CD4-positive, alpha-beta T cell treated with Interleukin-17A for 4 hours (primary cell): ENCODE measurements at places on chromosomes 11 and 22.

DNA sequence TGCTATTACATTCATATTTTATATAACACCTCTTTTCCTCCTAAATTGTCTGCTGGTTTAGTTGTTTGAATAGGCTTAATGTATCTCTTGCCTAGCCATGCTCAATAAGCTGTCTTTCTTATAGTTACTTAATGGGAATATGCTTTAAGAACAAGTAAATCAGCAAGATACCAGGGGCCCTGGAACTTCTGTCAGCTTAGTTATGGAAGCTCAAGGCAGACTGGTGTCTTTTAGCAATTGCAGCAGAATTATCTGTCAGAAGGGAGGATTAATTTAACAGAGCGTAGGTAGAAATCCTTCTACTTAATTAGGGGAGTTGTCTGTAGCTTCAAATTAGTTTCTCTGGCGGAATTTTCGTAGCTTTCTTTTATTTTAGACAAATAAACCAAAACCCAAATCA lies 94.9 kb downstream of the C11orf91 start:
- DNase-seq = no peak

DNA sequence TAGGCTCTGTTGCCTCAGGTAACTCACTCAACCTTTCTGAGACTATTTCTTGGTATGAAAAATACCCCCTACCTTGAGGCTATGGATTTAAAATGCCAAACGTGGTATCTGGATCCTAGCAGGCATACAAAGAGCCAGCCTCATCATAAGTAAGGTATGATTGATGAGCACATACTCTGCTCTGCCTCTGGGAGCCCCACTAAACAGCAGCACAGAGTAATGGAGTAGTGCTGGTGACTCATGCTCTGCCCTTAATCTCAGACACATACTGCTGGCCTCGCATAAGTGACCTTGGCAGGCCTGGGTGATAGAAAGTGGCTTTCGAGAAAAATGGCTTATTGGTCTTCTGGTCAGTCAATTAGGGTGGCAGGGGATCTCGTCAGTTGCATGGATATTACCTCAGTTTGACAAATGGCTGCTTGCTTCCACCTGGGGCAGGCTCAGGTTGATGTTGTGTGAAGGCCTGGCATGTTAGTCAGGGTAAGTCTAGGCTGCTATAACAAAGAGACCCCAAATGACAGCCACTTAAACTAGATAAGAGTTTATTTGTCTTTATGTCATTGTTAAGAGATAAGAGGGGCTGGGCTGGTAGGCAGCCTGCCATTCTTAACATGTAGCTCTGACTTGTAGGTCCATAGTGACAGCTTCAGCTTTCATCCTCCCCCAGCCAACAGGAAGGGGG lies 15.2 kb upstream of the SLC6A5 start:
- no peak for DNase-seq

- DNase-seq = no peak
Measured at GRCh38 chr11:125088576-125089455, 22.6 kb downstream of the TMEM218 start.

DNA sequence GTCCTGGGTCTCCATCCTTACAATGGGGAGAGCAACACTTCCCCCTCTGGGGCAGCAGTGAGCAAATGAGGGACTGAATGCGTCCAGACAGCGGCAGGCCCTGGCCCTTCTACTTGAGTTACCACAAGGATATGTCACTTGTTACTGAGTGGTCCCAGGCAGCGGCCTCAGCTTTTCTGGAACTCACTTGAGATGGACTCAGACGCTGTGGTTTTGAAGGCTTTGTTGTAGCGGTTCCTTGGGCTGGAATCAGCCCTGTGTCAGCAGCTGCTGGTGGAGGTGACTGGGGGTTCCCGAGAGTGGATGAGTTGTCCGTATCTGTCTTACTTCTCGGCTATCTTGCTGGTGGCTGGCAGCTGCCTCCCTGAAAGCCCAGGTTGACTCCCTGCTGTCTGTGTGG lies 77.0 kb downstream of the MICAL2 start:
- no peak for DNase-seq

DNA sequence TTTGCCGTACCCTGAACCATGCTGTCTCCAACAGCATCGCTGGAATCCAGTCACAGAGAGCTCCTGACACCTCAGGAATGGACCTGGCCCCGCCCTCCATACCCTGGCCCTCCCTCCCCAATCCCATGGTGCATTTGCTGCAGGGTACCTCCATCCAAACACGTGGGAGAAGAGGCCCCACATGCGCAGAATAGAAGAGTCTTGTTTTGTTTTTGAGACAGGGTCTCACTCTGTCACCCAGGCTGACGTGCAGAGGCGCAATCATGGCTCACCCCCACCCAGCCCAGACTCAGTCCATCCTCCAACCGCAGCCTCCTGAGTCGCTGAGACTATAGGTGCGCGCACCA lies 2.3 kb upstream of the PNPLA2 start:
- no peak for DNase-seq

DNA sequence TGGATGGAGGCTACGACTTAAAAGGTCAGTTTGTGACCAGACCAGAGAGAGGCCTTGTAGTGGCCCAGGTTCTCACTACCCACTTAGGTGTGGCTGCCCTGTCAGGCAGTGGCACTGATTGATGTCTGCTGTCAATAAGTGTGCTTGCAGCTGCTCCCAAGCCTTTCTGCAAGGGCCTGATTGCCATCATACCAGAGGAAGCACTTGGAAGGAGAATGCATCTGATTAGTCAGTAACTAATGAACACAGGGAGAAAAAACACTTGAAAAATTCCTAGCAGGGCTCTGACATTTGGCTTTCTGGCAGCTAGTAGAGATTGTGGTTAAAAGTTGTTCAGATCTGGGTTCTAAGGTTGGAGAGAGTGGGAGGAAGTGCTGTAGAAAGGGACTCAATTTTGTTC lies 107.5 kb downstream of the NAV2 start:
- no peak for DNase-seq

- no peak for DNase-seq
Measured at GRCh38 chr11:120500414-120501071, 11.0 kb upstream of the GRIK4 start.

DNA sequence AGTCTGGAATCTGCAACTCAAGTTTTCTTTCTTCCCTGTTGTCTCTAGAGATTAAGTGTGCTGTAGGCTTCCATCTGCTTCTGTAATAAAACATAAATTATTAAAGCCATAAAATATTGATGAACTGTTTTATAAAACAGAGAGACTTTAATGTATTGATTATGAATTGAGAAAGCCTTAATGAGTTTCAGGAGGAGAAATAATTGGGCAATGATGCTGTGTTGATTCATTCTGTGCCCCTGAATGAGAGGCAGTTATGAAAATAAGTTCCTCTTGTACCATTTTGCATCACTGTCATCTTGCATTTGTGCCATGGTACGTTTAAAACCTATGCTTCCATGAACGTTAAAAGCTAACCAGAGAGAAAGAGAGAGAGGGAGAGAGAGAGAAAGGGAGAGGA lies 194.1 kb upstream of the LARGE1 start:
- DNase-seq = no peak

- no peak for DNase-seq
Measured at GRCh38 chr22:21069375-21069774, 23.6 kb downstream of the LRRC74B start.

- peak; percentile 86 for DNase-seq
Measured at GRCh38 chr11:118691926-118692830, 12.7 kb upstream of the TREH start.

GRCh38 chr11:76615950-76616349 lies 54.6 kb downstream of the LRRC32 start:
- DNase-seq = no peak

DNA sequence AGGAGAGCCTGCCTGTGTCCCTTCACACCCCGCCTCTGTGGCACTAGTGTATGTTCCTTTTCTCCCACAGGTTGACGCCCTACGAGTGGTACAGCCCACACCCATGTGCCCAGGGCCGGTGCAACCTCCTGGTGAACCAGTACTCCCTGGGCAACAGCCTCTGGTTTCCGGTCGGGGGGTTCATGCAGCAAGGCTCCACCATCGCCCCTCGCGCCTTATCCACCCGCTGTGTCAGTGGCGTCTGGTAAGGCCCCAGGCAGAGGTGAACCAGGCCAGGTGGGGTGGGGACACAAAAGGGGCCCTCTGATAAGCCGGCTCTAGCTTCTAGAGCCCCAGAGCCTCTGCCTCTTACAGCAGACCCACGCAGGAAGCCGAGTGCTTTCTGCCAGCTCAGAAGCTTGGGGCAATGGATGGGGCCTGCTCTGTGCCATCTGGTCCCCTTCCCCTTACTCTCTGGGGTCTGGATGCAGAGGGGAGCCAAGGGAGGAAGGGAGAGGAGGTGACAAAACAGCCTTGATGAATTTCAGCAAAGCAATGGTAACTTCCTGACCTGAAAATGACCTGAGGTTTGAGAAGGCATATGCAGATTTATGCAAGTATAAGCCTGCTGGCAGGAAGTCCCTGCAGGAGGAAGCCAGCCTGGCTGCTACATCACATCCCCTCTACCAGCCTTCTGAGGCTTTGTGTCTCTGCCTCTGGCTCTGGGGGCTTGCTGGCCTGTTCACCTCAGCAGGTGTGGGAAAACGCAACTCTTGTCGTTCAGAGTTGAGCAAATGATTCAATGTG lies 67.0 kb upstream of the TBCEL start:
- peak; percentile 25 for DNase-seq

DNA sequence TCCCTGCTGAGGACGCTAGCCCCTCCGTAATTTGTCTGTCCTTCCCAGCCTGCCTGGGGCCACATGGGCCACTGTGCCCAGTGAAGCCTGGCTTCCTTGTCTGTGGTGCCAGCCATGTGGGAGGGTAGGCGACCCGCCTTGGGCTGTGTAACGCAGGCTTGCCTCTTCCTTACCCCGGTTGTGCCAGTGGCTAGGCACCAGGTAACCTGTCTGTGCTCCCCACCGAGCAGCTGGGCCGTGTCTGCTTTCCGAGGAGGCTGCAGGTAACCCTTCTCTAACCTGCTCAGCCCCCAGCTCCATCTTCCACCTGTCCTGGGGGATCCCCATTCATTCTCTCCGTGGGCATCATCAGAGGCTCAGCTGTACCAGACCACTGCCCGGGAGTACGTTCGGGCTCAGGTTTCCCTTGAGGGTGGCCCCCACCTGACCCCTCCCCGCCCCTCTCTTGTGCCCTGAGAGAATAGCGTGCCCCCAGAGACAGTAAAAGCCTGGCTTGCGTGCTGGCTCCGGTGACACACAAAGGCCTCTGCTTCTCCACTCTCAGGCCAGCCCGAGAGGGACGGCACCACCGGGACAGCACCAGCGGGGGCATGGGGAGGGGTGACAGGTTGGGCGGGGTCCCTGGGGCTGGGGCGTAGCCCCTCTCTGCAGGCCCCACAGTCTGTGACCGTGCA lies 79.1 kb downstream of the CDKN1C start:
- DNase-seq = no peak

GRCh38 chr22:45776313-45776585 lies 104.6 kb downstream of the ATXN10 start:
- no peak for DNase-seq

DNA sequence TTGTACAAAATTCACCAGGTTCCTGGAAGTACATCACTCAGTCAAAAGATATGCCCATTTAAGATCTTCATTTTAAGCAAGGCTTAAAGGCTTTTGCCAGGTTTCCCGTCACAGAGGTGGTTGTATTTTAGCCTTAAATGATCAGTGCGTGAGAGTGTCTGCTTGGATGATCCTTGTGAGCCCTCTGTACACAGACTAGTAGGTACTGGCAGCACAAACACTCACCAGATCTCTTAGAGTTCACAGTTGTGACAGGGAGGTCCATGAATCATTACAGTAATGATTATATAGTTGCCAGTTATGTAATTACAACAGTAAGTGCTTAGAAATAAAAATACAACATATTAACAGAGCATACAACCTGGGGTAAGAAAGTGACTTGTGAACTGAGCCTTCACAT lies 84.2 kb upstream of the SLC25A18 start:
- no peak for DNase-seq

DNA sequence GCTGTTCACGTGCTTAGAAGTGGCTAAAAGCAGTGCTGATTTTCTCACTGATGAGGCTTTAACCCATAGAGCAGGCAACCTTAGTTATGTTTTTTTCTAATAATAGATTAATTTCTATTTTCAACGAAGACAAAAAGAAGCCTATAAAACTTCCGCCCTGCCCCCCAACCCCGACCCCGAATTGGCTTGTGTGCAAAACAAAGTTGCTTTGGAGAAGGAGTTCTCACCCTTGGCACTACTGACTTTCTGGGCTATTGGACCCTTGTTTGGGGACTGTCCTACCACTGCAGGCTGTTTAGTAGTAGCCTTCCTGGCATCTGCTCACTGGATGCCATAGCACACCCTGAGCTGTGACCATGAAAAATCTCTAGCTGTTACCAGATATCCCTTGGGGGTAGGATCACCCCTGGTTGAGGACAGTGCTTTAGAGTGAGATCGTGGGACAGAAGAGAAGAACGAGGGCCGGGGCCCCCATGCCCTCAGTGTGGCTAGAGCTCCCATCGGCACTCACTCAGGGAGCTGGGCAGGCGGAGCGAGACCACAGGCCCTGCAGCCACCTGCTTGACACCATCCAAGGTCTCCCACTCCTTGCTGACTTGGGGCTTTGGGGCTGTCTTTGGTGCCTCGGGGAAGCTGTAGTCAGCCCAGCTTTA lies 16.9 kb downstream of the SLC37A2 start:
- DNase-seq = no peak

- no peak for DNase-seq
Measured at GRCh38 chr11:7613394-7613720, 59.9 kb downstream of the CYB5R2 start.

GRCh38 chr11:70568814-70569617 lies 170.7 kb downstream of the CTTN start:
- DNase-seq = no peak

DNA sequence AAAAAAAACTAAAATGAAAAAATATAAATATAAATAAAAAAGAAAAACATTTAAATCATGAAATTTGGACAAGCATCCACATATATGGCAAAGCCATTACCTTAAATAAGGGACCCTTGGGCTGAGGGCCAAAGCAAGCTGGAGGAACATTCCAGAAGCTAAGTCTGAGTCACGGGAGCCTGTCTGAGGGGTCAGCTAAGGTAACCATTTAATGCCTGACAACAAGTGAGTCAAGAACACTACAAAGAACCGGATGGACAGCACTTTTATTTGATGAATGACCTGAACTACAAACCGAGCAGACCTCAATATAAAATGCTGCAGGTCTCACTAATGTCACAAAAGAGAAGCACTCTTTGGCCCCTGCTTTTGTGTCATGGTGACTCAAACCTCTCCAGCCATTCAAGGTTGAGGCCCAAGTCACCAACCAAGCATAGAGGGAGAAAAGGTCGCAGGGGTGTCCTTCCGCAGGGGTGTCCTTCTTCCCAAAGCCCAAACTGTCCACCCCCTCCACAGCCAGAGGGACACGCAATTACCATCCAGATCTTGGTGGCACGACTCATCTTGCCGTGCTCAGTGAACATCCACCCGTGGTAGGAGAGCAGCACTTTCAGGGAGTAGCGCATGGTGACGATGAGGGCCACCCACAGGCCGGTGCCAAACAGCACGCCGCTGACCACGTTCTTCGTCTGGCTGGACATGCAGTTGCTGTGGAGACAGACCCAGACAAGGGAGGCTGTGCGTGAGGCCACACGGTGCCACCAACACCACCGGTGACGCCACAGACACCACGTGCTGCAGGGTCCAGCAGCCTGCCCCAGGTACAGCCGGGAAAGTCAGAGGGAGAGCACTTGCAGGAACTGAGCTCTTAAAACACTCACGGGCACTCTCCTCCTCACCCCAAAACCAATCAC lies 34.5 kb downstream of the CPT1A start:
- no peak for DNase-seq
